ENCODE measurements at places on chromosomes 4 and X.

DNA sequence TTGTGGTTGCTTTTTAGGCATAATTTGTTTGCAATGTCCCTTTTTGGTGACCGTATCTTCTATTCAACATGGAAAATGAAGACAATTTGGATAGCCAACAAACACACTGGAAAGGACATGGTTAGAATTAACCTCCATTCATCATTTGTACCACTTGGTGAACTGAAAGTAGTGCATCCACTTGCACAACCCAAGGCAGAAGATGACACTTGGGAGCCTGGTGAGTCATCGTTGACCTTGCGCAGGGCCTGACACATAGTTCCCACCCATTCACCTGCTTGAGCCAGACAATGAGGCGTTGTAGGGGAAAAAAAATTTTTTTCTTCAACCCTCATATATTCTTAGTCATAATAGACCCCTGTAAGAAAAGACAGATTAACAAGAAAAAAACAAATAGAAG is 32.4 kb downstream of the EGF start:
- DNase-seq, result peak; percentile 14

DNA sequence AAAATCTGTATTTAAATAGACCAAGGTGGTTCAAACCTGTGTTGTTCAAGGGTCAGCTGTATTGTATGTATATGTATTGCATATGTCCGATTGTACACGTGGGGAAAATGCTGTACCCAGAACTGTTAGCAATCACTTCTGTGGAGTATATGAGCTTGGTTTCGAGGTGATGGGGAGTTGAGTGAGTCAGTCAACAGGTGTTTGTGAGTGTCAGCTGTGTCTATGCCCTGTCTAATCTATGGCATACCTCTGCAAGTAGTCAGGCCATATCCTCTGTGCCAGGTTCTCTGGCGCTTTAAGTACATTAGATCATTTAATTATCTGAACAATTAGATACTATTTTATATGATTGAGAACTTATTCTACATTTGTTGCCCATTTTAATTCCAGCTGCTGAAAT is 7.4 kb downstream of the ZRSR2 start:
- no peak for DNase-seq

DNA sequence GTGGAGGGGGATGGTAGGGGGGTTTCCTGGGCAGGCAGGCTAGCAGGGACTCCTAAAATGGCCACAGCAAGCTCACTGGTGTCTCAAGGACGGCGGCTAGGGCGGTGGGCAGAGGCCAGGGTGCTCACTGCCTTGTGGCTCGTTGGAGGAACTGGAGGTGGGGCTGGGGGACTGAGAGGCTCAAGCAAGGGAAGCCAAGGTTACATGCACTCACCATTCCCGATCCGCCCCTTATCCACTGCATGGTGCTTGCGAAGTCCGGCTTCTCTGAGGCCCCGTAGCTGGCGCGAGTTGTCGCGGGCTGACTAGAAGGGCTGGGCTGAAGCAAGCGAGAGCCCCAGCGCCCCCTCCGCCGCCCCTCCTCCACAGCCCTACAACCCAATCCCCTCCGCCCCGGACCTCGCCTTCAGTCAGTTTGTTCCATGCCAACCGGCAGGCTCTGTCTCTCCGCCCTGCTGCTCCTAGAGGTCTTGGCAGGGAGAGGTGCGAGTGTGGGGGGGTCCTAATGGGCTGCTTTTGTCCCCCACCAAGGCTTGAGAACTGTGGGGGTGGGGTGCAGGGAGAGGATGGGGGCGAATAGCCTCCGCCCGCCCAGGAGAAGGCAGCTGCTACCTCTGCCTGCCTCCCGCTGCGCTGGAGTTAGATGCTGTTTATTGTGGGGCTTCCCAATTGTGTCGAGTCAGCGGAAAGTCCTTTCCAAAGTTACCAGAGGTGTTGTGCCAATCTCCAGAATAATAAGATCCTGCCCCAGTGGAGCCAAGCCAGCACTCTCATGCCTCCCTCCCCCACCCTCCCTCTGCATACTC is at the start of gene ARHGEF9:
TSS of gene ARHGEF9 (minus strand) at position 313 of the 806 bp plus-strand sequence. CDS start at position 244, 69 bp downstream.
- no peak for DNase-seq

DNA sequence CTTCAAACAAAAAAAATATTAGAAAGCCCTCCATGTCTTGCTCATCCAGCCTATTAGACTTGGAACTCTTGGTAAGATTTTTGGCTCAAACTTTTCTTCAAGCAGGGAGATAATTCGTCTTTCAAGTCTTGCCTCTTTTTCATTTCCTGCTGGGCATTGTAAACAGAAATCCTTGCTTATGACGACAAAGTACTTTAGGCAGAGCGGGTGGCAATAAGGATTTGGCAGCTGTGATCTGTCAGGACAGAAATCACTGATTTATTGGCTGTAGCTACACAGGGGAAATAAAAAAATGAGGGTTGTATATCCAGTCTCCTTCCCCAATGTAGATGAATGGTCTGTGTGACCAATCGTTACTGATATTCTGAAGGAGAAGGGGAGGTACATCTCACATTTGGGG is 121.6 kb downstream of the SLC4A4 start:
- no peak for DNase-seq

- DNase-seq, result peak; percentile 32
Measured at GRCh38 chrX:49840679-49841078, 11.6 kb downstream of the PAGE4 start.

GRCh38 chr4:153257991-153258390 is 53.7 kb downstream of the TRIM2 start:
- no peak for DNase-seq

- no peak for DNase-seq
Measured at GRCh38 chr4:169128902-169129301, 118.8 kb upstream of the CBR4 start.

DNA sequence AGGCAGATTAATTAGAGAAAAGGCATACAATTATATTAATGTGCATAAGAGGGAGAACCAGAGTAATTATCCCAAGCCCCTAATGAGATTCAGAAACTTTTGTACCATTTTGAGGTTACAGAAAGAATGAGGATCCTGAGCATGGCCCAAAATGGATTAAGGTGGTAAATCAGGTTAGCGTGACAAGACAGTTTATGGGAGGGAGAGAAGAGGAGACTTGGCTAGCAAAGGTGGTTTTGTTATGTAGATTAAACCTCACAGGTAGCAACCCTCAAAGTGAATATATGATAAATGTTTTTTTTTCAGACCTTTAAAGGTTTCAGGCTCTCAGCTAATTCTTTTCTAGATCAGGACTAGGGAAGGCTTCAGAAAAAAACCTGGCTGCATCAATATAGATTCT is 781.8 kb downstream of the FAM133A start:
- no peak for DNase-seq

DNA sequence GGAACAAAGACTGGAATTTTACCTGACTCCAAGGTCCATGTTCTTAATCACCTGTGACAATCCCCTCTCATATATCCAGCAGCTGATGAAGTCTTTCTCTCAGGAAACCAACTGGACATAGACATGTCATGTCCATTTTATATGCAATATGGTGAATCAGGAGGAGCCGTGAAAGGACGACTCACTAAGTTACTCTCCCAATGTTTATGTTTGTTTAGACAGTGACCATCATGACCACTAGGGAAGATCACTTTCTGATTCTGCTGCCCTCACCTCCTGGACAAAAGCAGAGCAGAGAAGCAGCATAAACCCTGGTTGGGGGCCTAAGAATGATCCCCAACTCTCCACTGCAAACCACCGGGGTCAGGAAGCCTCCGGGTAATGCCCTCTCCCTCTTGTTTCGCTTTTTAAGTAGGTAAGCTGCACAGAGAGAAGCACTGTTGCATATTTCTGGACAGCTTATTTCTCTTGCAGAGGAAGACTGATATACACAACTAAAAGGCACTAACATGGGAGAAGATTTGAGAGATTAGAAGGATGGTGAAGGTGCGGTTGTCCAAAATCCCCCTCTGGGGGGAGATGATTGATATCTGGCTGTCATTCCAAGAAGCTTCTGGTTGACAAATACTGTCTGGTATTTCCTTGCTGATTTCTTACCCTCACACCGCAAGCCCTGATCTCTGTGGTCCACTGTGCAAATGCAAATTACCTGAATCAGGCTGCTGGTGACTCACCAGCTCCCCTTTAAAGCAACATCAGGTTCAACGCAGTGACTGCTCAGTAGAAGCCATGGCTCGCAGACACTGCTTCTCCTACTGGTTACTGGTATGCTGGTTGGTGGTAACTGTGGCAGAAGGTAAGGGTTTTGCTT is at the start of gene ODAPH:
TSS of gene ODAPH (plus strand) at position 773 of the 871 bp plus-strand sequence. CDS start at position 790, 17 bp downstream.
- no peak for DNase-seq

- no peak for DNase-seq
Measured at GRCh38 chrX:120452131-120452530, 17.0 kb downstream of the LAMP2 start.

- DNase-seq, result no peak
Measured at GRCh38 chrX:7100022-7100421, 47.5 kb upstream of the STS start.

DNA sequence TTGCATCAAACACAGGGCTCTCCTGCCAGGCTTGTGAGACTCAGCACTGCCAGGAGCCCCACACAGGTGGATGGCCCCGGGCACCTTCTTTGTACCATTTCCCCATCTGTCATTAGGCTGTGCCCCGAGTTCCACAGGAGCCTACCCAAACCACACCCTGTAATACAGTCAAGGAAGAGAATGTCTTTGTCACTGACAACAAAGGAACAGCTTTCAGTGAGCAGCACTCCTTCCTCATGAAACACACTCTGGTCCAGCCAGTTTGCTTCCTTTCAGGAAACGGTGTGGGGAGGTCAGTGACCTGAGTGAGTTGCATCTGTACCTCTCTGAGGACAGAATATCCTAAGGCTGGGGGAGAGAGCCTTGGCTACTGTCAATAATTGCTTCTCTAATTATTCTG is 53.7 kb downstream of the LNX1 start:
- no peak for DNase-seq

GRCh38 chrX:78945186-78945912 is at the start of gene P2RY10:
Gene P2RY10 (plus strand): TSS chrX:78945391. CDS start chrX:78960521, 15,130 bp downstream.
- no peak for DNase-seq

- DNase-seq, result no peak
Measured at GRCh38 chrX:42524379-42524778, 253.6 kb downstream of the PPP1R2C start.

GRCh38 chr4:141459020-141459419 is 177.4 kb upstream of the IL15 start:
- no peak for DNase-seq

- DNase-seq, result no peak
Measured at GRCh38 chr4:107736037-107736436, 16.0 kb upstream of the PAPSS1 start.

DNA sequence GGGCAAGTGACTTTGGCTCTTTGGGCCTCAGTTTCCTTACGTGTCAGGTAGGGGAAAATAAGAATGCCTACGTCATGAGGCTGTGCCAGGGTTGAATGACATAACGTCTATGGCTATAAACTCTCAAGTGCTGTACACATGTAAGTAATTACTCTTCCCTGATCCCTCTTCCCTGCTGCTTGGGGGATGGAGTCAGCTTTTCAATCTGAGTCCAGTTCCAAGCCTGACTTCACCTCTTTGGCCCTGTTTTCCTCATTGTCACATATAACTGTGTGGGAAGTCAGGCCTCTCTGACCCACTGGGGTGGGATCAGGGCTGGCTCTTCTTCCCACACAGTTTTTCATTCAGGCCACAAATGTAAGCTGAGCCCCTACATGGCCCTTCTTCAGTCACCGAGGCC is 11.4 kb upstream of the CITED1 start:
- DNase-seq, result no peak

GRCh38 chr4:3402491-3403347 is 39.0 kb upstream of the HGFAC start:
- DNase-seq, result no peak

- DNase-seq, result no peak
Measured at GRCh38 chr4:26174027-26174426, 146.8 kb upstream of the RBPJ start.

- no peak for DNase-seq
Measured at GRCh38 chrX:10859353-10859752, 239.0 kb upstream of the MID1 start.

DNA sequence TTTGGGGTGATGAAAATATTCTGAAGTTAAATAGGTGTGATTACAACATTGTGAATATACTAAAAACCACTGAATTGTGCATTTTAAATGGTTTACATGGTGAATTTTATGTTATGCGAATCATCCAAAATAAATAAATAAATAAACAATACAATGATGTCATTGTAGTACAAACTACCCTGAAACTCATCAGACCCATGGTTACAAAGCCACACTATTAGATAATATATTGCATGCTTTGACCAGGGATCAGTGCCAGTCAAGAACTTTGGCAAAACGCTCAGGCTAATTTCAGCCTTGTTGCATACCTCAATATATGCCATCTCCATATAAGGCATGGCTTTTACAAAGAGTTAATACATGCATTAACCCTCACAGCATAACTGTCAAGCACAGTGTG is 45.5 kb upstream of the XIAP start:
- DNase-seq, result no peak

DNA sequence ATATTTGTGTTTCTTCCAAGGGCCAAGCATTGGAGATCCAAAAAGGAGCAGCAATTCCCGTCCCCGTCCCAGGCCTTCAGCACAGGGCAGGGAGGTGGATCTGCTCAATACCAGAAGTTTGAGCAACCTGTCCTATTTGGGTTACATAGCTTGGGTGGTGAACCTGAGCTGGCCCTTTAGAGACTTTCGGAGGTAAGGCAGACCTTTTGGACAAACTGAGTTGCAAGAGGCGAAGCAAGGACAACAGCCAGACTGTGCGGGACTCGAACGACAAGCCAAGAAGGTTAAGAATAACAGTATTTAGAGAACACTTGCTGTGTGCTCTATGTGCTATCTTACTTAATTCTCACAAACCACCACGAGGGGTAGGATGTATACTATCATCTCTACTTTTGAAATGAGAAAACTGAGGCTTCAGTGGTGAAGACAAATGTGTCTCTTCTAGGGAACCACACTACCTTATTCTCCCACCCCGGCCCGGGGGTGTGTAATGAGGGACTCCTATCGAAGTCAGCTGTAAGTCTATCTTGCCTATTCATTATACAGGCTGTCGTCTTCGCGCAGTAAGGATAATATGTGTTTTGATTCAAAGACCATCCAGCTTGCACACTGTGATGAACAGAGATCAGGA is 1.3 kb downstream of the NOP14 start:
- DNase-seq, result no peak

GRCh38 chr4:44019721-44020120 is 428.9 kb downstream of the KCTD8 start:
- no peak for DNase-seq
